Iris pigment epithelial cell (primary cell): ENCODE measurements at places on chromosomes 6 and 20.

GRCh38 chr20:43568706-43569105, 9.9 kb downstream of the SGK2 start:
- DNase-seq = no peak

DNA sequence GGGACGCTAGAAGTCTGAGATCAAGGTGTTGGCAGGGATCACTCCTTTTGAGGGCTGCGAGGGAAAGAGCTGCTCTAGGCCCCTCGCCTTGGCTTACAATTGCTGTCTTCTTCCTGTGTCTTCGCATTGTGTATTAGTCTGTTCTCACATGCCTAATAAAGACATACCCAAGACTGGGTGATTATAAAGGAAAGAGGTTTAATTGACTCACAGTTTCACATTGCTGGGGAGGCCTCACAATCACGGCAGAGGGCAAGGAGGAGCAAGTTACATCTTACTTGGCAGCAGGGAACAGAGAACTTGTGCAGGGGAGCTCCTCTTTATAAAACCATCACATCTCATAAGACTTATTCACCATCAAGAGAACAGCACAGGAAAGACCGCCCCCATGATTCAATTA, 102.5 kb upstream of the ASF1A start:
- no peak for DNase-seq

GRCh38 chr6:113082745-113083144, 735.6 kb downstream of the RFPL4B start:
- peak; percentile 88 for DNase-seq

- no peak for DNase-seq
Observed at GRCh38 chr6:93307505-93308409, 111.6 kb downstream of the EPHA7 start.

- DNase-seq = no peak
Observed at GRCh38 chr6:148068437-148069061, 274.1 kb upstream of the SASH1 start.

- DNase-seq = no peak
Observed at GRCh38 chr6:113742342-113742741, 114.8 kb upstream of the MARCKS start.

- no peak for DNase-seq
Observed at GRCh38 chr6:134094441-134094840, 42.0 kb upstream of the SLC2A12 start.
